Stimulated activated CD8-positive, alpha-beta memory T cell treated with anti-CD3 and anti-CD28 coated beads, Interleukin-4, amount 100 ng/mL, for 1 hour (primary cell): ENCODE measurements at places on chromosomes 1 and 21.

GRCh38 chr1:218171302-218171893 lies 113.7 kb upstream of the RRP15 start:
- no peak for DNase-seq

- no peak for DNase-seq
Observed at GRCh38 chr1:64948905-64949833, 17.2 kb downstream of the JAK1 start.

DNA sequence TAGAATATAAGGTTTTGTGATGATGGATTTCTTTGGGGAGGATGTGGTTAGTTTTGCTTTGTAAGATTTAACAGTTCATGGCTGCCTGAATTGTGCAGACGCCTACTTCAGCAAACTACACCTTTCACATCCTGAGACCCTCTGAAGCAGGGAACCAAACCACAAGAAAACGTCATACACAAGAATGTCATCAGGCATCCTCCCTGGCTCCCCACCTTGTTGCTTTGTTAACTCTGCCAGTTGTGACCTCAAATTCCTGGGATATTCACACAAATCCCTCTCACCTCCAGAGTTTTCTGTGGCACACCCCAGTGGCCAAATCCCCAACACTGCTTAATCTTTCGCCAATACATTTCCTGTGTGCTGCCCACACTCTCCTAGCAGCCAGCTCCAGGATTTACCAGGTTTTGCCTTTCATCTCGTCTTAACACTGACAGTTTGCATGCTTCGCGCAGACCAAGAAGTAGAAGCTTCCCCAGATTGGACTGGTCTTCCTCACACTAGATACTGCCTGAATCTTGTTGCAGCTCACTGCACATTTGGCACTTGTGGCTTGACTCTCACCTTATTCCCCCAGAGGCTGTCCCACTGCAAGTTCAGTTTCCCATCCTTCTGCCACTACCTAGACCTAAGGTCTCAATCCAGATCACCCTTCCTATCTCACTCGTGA lies 51.1 kb upstream of the CTTNBP2NL start:
- no peak for DNase-seq

DNA sequence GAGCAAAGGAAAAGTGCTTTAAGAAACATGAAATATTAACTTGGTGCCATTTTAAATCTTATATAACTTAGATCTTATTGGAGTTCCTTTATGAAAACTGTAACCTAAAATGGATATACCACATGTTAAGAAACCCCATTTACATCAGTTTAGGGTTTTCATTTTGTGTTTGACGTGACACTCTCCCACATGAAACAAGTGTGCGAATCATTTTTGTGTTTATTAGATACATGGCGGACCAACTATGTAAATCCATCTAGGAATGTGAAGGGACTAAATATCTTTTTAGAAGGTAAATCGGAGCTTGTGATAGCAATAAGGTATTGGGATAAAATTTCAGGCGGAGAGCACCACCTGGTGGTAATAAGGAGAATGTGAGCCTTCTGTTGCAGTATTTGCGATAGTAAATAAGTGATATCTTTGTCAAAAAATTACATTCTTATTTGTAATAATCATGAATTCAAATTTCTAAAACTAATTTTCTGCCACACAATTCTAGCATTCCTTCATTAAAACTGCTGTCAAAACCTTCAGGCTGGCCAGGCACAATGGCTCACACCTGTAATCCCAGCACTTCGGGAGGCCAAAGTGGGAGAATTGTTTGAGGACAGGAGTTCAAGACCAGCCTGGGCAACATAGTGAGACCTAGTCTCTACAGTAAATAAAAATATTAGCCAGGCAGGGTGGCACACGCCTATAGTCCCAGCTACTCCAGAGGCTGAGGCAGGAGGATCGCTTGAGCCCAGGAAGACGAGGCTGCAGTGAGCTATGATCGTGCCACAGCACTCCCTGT lies 31.3 kb downstream of the SMAP2 start:
- DNase-seq, result no peak

DNA sequence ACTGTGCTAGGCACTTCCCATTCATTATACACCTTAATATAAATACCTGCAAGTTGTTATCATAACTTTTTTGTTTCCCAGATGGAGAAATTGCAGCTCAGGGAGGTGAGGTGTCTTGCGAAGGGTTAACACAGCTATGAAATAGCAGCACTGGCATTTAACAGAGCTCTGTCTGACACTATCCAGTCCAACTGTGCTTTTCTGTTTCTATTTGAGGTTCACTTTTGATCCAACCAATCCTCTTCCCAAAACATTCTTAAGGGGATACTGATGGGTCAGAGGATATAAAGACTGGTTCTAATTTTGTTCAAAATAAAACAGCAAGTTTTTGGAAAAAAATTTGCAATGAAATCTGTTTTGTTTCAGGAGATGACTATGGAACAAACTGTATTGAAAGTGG lies 46.5 kb upstream of the C8B start:
- no peak for DNase-seq

DNA sequence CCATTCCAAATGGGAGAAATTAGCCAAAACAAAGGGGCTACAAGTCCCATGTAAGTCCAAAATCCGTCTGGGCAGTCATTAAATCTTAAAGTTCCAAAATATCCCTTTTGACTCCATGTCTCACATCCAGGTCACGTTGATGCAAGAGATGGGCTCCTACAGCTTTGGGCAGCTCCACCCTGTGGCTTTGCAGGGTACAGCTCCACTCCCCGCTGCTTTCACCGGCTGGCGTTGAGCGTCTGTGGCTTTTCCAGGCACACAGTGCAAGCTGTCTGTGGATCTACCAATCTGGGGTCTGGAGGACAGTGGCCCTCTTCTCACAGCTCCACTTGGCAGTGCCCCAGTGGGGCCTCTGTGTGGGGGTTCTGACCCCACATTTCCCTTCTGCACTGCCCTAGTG lies 130.2 kb downstream of the TPR start:
- DNase-seq, result no peak

DNA sequence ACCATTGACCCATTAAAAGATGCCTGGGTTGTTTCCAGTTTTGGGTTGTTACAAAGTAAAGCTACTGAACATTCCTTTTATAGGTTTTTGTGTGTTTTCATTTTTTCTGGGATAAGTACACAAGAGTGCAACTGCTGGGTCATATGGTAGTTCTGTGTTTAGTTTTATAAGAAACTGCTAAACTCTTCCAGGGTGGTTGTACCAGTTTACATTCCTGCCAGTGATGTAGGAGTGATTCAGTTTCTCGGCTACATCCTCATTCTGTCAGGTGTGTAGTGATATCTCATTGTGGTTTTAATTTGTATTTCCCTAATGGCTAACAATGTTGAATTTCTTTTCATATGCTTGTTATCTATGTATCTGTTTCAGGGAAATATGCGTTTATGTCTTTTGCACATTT lies 58.5 kb upstream of the DNAJC6 start:
- DNase-seq, result no peak

DNA sequence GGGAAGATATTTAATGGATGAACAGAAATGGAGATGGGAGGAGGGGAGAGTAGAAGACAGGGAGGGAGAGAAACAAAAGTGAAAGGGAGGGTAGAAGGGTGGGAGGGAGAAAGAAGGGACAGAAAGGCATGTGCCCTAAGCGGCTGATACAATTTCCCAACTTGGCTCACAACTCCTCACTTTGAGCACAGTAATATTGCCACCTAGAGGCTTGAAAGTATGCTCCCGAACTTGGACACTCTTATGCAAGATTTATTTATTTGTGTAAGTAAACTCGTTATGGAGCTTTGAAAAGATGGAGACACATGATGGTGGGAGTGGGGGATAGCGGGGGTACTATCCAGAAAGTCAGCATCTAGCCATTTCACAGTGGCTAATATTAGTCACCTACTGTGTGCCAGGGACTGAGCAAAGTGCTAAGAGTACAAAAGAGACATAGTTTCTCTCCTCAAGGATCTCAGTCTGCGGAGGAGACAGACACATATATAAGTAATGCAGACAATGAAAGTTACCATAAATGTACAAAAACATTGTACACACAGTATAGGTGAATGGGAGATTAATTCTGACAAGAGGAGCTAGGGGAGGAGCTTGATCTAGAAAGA lies 189.7 kb downstream of the SEC16B start:
- DNase-seq, result no peak

DNA sequence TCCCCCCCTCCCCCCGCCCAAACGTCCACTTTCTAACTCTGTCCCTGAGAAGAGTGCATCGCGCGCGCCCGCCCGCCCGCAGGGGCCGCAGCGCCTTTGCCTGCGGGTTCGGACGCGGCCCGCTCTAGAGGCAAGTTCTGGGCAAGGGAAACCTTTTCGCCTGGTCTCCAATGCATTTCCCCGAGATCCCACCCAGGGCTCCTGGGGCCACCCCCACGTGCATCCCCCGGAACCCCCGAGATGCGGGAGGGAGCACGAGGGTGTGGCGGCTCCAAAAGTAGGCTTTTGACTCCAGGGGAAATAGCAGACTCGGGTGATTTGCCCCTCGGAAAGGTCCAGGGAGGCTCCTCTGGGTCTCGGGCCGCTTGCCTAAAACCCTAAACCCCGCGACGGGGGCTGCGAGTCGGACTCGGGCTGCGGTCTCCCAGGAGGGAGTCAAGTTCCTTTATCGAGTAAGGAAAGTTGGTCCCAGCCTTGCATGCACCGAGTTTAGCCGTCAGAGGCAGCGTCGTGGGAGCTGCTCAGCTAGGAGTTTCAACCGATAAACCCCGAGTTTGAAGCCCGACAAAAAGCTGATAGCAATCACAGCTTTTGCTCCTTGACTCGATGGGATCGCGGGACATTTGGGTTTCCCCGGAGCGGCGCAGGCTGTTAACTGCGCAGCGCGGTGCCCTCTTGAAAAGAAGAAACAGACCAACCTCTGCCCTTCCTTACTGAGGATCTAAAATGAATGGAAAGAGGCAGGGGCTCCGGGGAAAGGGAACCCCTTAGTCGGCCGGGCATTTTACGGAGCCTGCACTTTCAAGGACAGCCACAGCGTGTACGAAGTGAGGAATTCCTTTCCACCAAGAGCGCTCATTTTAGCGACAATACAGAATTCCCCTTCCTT lies 158.1 kb downstream of the RUNX1 start:
- no peak for DNase-seq

DNA sequence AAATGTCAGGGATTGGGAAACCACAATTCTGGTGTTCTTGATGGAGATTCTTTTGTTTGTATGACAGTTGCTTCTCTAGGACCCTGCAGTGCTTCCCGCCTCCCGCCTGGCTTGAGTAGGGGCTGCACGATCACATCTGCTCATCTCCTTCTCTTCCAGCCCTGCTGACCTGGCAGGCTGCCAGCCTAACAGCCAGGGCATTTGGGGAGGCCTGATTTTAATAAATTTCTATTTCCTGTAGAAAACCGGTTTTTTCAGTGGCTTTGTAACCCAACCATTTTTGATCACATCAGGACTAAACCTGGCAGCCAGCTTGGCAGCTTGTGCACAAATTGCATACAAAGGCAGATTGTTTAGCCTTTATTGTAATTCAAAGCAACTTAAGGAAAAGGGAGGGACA lies 78.9 kb downstream of the UBE2U start:
- no peak for DNase-seq

- no peak for DNase-seq
Observed at GRCh38 chr1:165856021-165856420, 28.6 kb downstream of the UCK2 start.

GRCh38 chr1:8844501-8845006 lies 27.1 kb upstream of the RERE start:
- no peak for DNase-seq

- DNase-seq, result no peak
Observed at GRCh38 chr1:32242341-32242851, 4.6 kb upstream of the FAM167B start.

DNA sequence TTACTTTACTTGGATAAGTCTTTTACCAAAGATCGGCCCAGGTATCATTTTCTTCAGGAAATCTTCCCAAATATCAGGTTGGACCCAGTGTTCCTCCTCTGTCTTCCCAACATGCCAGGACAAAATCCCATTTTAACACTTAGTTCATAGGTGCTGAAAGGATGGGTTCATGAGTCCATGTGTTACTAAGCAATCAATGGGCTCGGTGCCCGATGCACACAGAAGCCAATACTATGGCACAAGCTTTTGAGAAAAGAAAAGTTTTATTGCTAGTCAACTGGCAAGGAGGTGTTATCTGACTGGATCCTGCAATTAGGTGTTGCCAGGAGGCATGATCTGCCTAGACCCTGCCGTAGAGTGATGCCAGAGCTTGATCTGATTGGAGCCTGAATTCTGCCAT lies 133.3 kb upstream of the SLC44A3 start:
- no peak for DNase-seq

DNA sequence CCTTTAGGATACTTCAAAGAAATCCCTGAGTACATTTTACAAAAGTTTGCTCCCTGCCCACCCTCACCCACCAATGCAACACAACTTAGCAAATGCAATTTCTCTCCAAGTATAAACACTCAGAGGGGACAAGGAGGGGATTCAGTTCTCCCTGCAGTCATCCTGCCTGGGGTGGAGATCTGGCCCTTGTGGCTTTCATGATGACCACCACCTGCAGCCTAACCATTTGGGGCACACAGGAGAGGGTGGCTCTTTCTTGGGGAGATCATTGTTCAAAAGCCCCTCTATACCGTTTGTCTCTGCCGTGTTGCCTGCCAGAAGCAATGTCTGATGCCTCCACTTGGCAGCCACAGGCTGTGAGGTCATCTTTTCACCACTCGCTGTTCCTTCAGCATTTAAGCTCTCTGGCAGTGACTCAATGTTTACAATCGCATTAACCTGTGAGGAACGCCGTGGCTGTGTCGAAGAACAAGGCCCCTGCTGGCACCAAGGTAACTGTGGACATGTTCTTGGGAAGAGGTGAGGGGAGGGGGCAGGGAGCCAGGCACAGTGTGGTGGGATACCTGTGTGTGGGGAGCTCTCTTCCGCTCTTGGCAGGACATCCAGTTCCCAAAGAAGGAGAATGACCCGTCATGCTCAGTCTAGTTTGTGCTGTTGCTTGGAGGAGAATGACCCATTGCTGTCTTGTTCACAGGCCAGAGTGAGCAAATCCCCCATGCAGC lies 103.9 kb upstream of the DUSP10 start:
- DNase-seq, result no peak

- no peak for DNase-seq
Observed at GRCh38 chr1:106753066-106753465, 303.4 kb upstream of the PRMT6 start.

- DNase-seq, result no peak
Observed at GRCh38 chr1:201026234-201026633, 2.7 kb upstream of the KIF21B start.

GRCh38 chr1:241870336-241870735 lies 22.3 kb downstream of the EXO1 start:
- DNase-seq, result no peak

- no peak for DNase-seq
Observed at GRCh38 chr1:27622828-27623227, 12.2 kb downstream of the FGR start.

- DNase-seq, result no peak
Observed at GRCh38 chr1:235992868-235993267, 72.0 kb downstream of the NID1 start.

- no peak for DNase-seq
Observed at GRCh38 chr1:156356875-156357534, 12.0 kb upstream of the RHBG start.

- no peak for DNase-seq
Observed at GRCh38 chr1:65508051-65508450, 87.6 kb downstream of the LEPR start.
